ENCODE measurements at places on chromosomes 7 and 10.

DNA sequence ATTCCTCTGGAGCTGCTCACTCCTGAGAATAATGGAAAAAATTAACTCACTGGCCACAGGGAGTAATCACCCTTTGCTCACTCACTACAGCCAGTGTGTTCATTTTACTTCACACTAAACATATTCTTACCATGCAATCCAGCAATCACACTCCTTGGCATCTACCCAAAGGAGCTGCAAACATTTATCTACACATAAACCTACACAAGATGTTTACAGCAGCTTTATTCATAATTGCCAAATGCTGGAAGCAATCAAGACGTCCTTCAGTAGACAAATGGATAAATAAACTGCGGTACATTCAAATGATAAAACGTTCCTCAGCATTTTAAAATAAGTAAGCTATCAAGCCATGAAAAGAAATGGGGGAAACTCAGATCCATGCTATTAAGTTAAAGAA, 34.2 kb upstream of the POM121L12 start:
- no peak for DNase-seq

- no peak for DNase-seq
These were observed 20.8 kb upstream of the HYAL4 start for GRCh38 chr7:123823898-123824753.

GRCh38 chr10:49760789-49761188, 1.3 kb downstream of the OGDHL start:
- no peak for DNase-seq

DNA sequence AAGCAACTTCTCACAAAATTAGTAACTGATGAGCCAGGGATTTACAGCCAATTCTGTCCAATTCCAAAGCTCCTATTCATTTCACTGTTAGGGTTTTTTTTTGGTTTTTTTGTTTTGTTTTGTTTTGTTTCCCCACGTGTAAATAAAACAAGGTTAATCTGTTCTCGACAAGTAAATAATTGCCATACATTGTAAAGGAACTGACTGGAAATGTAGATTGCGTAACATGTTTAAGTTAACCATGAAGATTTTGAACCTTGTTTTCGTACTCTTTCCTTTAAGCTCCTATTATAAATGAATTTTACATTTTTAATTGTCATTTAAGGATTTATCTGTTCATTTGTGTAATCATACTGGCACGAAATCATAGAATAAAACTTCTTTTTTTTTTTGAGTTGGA, 42.0 kb upstream of the FOXP2 start:
- no peak for DNase-seq

GRCh38 chr7:39583539-39583938, 17.3 kb downstream of the YAE1 start:
- DNase-seq = no peak

GRCh38 chr10:122164023-122164601, 107.0 kb upstream of the BTBD16 start:
- DNase-seq = no peak

- no peak for DNase-seq
These were observed 11.0 kb downstream of the GRID1 start for GRCh38 chr10:86355571-86356038.

DNA sequence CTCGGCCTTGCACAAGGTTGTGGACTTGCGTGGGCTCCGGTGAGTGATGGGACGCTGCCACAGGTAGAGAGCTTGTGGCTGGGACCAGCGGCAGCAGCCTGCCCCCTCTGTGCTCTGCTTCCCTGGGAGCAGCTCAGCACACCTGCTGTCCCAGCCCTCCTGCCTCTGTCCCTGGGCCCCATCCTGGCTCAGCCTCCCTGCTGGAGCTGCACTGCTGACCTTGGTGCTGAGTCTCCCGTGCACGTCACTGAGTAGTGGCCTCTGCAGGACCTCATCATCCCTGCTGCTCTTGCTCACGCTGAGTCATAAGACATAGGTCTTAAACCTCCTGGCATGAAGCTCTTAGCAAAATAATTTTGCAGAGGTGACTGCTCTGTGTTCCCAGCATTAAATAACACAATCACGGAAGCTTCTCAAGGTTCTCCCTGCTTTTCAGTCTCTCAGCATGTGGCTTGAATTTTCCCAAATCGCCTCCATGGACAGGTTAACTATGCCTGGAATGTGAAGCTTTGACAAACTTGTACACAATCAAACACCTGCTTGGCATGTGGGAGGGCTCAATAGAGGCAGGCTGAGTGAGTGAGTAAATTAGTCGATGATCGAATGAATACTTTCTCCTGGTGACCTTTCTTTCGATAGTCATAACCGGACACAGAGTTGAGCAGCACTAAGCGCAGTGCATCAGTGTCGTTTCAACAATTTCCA, 63.8 kb upstream of the NPS start:
- no peak for DNase-seq

DNA sequence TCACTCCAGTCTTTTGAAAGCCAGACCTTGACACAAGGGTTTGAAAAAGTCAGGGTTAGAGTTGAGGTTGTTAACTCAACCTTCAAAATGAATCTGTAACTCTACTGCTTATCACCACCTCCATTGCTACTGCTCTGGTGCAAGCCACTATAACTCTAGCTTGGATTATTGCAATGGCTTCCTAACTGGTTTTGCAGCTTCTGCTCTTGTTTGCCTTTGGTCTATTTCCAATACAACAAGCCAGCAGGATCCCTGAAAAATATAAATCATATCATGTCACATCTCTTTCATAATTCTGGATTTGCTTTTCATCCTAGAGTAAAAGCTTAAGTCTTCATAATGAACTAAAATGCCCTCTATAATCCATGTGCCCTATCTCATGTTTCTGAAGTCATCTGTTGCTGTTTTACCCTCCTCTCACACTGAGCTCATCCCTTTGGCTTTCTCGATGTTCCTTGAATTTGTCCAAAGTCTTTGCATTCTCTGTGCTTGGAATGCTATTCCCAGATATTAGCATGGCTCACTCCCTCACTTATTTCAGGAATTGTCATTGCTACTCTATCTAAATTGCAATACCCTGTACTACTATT, 10.9 kb downstream of the TAS2R60 start:
- no peak for DNase-seq

GRCh38 chr10:21318540-21319167, 206.8 kb downstream of the SKIDA1 start:
- no peak for DNase-seq

- DNase-seq = no peak
These were observed 160.8 kb upstream of the WNT16 start for GRCh38 chr7:121167971-121168370.

DNA sequence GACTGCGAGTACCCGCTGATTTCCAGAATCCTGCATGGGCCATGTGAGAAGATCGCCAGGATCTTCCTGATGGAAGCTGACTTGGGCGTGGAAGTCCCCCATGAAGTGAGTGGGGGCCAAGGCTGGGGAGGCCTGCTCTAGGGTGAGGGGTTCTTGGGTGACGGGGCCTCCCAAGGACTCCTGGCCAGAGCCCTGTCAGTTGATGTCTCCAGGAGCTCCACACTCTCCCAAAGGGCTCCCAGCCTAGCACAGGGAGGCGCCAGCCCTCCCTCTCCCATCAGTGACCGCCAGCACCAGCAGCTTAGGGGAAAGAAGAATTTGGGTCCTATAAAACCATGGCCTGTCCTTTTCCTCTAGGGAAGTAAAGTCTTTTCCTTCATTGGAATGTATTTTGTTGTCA, 9.8 kb upstream of the ZNF22 start:
- DNase-seq = no peak

DNA sequence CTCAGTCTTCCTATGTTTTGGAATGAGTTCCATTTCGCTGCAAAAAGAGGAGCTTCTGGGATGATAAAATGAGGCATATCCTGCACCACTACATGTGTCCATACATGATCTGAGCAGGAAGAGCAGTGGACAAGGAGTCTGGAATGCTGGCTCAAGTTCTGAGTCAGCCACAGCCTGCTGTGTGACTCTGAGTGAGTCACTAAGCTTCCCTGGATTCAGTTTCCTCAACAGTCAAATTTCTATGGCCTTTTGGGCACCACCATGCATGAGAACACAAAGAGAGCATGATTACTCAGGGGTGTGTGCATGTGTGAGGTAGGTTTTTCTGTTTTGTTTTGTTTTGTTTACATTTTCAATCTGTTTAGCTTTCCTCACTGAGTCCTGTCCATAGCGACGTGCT, 254.6 kb downstream of the ANKRD30A start:
- DNase-seq = no peak

DNA sequence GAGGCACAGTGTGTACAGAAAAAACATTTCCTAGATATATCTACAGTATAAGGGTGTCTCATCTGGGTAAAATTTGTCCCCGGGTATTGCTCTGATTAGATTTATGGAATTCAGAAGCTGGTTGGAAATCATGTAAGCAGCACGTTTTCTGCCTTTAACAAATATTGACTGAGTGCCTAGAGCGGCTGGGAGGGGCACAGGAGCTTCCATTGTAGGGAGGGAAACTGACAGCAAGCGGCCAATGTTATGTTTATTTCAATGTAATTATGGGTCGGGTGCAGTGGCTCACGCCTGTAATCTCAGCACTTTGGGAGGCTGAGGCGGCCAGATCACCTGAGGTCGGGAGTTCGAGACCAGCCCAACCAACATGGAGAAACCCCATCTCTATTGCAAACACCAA, 4.4 kb upstream of the RFC2 start:
- no peak for DNase-seq

DNA sequence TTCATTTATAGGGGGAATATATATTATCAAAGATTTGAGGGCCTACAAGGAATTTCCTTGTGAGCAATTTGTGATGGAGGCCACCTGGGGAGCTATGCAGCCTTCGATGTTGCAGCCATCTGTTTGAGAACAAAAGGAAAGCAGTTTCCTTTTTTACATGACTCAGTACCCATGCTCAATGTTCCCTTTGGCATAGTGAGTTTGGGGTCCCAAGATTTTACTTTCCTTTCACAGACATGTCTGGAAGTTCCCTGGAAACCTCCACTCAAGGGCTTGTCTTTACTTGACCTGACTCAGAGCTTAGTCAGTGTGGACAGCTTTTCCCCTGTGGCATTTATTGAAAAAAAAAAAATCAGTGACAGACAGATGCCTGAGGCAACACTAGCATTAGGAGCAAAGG, 73.5 kb upstream of the VIPR2 start:
- no peak for DNase-seq

DNA sequence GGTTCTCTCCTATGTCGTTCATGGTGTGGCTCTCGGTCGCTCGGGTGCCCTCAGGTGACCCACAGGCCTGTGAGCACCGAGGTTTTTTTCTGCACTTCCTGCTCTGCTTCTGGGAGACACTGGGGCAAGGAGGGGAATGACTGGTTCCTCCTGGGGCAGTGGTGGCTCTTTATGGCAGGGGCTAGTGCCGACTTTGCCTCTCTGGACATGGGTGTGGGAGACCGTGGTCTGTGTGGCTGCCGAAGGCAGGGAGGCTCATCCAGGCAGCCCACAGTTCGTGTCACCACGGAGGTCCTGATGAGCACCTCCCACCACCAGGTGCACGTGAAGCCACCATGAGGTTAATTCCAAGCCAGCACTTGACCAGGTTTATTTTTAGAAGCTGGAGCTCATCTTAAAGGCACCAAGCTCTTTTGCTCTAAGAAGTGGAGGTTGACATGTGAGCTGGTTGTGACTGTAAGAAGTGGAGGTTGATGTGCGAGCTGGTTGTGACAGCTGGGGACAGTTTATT, 24.7 kb upstream of the DPYSL4 start:
- DNase-seq = no peak

GRCh38 chr7:30561389-30561788, 33.3 kb upstream of the GARS1 start:
- no peak for DNase-seq

GRCh38 chr7:37494926-37495325, 46.3 kb upstream of the ELMO1 start:
- no peak for DNase-seq

DNA sequence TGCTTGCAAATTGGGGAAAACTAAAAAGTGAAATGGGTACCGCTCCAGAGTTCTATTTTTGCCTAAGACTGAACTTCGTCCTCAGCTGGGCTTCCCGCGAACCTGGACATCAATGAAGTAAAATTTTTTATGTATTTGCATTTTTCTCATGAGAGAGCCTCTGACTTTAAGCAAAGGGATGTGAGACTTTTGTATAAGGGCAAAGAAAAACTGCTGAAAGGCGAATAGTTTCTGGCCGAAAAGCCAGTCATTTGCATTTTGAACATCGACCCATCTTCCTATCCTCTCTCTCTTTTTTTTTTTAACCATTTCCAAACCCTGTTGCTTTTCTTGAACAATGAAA, 573 bp downstream of the PMPCB start:
- no peak for DNase-seq

DNA sequence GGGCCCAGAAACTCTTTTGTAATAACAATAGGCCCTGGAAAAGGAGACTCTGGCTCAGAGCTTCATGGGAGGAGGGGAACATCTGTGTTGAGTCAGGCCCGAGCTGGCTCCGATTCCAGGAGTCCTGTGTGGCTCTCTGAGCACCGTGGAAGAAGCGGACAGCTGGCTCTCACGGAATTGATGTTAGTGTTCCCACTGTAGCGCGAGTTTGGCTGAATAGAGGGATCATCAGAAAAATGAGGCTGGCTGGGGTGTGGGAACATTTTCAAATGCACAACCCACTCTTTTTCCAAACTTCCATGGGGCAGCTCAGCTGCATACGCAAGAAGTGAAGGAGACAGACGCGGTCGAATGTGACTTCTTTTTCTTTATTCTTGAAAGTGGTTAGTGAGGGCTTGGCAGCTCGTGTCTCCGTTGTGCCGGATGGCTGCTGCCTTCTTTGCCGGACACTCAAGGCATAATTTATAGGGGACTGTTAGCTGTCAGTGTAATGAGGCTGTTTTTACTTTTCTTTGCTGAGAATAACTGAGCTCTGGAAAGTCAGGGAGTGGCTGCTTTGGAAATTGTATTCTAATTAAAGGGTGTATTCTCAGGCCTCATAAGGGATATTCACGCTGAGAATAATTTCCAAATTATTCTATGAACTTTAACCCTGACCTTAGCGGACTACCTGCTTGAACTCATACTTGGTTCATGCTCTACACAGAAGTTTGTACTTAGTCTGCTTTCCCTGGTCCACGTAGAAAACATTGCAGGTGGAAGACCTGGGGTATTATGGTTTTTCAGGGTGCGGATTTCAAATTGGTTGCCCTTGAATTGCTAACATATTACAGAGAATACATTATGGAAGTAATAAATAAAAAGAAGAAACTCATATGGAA, 23.1 kb downstream of the MDFIC start:
- DNase-seq = no peak

DNA sequence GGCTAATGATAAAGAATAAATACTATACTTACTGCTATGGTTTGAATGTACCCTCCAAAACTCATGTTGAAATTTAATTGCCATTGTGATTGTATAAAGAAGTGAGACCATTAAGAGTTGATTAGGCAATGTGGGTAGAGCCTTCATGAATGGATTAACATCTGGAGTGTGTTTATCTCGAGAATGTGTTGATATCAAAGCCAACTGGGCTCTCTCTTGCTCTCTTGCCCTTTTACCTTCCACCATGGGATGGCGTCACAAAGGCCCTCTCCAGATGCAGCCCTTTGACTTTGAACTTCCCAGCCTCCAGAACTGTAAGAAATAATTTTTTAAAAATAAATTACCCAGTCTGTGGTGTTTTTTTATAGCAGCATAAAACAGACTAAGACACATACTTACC, 50.1 kb upstream of the GHITM start:
- DNase-seq = no peak

GRCh38 chr7:366161-366803, 76.3 kb downstream of the FOXL3 start:
- DNase-seq = no peak
